CD4-positive, alpha-beta T cell (primary cell): ENCODE measurements at places on chromosomes 1 and 21.

DNA sequence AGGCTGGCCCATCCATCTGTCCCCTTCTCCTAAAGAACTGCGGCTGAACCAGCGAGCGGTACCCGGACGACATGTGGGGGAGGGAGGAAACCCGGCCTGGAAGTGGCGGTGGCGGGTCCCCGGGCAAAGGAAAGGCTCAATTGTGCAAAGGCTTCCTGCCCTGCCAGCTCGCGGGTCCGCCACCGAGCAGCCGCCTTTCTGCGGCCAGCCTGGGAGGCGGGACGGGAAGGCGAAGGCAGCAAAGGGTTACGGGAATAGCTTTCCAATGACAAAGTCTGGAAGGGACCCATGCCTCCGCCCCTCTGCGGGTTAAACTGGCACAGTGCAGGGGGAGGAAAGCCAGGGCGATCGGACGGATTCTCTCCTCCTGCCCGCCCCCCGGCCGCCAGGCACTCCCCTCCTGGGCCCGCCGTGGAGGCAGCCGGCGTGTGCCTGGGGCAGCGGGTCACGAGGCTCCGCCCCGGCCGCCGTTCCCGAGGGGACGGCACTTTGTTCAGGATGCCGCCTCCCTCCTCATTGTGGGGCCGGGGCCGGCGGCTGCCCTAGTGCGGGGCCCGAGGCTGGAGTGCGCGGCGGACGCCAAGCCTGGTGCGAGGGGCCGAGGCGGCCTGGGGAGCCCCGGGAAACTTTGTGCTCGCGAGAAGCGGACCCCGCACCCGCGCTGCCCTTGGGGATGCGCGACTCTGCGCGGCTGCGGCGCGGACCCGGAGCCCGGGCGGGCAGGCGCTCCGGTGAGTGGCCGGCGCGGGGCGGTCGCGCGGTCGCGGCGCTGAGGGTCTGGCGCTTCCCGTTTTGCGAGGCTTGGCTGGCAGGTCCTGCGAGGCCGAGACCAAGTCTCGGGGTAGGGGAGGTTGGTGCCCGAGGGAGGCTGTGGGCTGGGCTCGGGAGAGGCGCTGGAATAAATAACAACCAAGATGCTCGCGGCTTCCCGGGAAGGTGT lies at the start of gene NAV1:
Gene NAV1, plus strand, starts transcription at position 516 of the 940 bp plus-strand sequence. CDS start 83,758 bp downstream, outside the sequence.
- DNase-seq: no peak

DNA sequence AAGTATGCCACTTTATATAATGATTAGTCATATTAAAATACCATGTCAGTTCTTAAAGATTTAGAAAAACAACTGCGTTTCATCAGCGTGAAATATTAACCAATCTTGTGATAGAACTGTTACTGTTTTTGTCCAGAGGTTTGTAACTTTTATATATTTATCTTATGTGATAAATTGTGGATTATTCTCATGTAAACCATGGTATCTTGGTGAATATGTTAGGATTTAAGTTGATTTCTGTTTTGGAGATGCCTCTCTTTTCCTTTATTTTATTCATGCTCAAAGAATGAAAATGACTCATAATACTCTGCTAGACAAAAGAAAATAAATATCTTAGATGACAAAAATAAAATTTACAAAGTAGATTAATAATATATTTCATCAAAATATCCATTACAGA lies 88.4 kb downstream of the ADGRL4 start:
- DNase-seq: no peak

GRCh38 chr1:24151175-24151533 lies 8.2 kb upstream of the IL22RA1 start:
- no peak for DNase-seq

DNA sequence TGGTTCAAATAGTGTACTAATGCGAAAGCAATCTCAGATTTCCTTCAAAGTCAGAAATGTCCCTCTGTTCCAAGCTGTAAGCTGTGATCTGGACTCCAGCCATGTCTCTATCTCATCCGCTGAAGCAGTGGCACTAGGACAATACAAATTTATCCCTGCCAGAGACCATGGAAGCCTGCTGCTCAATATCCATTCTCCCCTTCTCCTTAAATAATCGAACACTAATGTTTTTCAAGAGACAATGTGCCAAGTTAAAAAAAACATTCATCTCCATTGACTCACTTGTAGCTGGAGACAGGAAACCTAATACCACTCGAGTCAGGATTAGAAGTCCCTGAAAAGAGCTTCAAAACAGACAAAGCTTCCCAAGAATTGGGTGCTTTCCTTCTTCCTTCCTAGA lies 38.5 kb upstream of the PGBD5 start:
- no peak for DNase-seq

- no peak for DNase-seq
Measured at GRCh38 chr21:29697555-29698193, 242.1 kb downstream of the GRIK1 start.

DNA sequence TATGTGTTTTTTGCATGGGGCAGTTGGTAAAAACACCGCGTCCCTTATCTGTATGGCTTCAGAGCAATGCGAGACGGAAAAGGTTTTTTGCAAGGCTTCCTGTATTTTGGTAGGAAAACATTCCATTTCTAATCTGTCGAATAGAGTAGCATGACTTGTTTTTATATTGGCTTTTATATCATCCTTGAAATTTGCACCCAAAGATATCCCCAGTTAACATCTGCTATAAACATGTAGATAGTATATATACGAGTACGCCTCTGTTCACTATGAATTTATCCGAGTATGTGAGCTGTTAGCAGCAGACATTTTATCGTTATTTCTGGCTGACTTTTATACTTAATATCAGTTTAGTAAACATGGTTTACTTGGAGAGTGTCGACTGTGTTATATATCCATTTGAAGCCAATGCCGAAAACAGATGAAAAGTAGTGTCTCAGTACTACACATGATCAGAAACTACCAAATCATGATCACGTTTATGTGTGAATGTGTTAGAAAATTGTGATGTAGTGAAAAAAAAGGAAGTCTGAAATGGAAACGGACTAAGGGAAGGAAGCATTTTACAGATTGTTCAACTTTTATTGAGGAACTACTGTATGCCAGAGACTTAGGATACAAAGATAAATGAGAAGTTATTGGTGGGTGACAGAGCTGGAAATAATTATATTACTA lies 1.0 kb downstream of the LEPR start:
- no peak for DNase-seq

DNA sequence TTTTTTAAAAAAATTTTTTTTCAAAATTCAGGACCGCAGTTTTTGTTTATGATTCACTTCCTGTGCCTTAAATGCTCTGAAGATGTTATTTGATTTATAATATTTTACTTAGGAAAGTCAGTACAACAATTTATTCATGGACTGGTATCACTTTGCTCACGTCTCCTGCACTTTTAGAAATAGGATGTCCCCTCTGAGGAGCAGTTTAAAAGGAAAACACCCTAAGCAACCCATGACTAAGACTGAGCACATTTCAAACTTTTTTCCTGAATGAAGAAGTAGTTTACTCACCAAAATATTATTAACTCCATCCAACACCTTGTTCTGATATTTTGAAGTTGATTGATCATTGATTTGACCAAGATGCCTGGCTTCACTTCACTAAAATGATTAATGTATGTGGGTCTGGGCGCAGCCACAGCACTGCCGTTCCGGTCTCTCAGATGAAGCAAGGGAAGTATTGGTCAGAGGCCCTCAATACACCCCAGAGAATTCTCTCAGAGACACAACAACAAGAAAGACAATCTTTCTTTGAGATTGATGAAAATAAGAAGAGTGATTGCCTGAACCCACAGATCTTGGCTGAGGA lies 223.9 kb downstream of the TGFB2 start:
- DNase-seq: no peak

GRCh38 chr1:209756615-209757445 lies 977 bp downstream of the TRAF3IP3 start:
- peak; percentile 72 for DNase-seq
